ENCODE measurements at places on chromosomes 4 and X.

DNA sequence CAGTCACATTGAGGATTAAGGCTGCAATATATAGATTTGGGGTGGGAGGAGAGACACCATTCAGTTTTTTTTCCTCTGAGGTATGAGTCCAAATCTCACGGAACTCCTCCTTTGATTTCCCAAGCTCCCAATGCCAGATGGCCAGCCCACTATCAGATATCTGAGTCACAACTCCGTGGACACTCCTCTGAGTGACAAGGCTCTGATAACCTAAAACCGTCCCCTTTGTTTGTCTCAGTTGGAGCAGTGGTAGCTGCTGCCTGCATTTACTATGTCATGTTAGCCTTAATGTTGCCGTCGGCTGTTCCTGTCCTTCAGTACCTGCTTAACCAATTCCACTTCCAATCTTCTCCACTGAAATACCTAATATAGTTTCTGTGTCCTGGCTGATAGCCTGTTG lies 107.3 kb downstream of the DTHD1 start:
- no peak for DNase-seq

GRCh38 chr4:132691668-132692067 lies 457.4 kb upstream of the PCDH10 start:
- DNase-seq, result no peak

DNA sequence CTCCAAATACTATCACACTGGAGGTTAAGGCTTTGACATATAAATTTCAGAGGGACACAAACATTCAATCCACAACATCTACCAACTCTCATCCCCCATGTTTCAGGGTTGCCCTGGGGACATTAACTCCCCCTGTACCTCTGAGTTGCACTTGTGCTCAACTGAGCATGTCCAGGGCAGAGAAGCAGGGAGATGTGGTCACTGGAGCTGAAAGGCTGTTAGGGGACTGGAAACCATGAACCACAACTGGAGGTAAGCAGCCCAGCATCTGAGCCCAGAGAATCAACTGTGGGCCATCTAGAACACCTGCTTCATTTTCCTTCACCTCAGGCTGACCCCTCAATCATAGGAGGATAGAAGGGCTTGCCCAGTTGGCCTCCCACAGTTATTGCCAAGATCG lies 641.1 kb downstream of the MID1IP1 start:
- DNase-seq, result no peak

GRCh38 chrX:136021903-136022302 lies 36.7 kb downstream of the SLC9A6 start:
- no peak for DNase-seq
